ENCODE measurements at places on chromosomes 7 and 10.

GRCh38 chr10:49752584-49752983, 9.5 kb downstream of the OGDHL start:
- DNase-seq, result no peak

GRCh38 chr10:5400468-5401240, 4.0 kb downstream of the TUBAL3 start:
- no peak for DNase-seq

DNA sequence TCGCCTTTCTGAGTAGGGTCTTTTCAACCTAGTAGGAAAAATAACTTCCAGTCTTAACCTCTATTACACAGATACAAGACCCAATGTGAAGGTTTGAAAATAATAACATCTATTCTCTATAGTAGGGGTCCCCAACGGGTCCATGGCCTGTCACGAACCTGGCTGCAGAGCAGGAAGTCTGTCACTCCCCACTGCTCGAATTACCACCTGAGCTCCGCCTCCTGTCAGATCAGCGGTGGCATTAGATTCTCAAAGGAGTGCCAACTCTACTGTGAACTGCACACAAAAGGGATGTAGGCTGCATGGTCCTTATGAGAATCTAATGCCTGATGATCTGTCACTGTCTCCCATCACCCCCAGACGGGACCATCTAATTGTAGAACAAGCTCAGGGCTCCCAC, 7.4 kb downstream of the YWHAG start:
- no peak for DNase-seq

- DNase-seq, result no peak
Observed at GRCh38 chr7:137932881-137933269, 69.0 kb downstream of the CREB3L2 start.

DNA sequence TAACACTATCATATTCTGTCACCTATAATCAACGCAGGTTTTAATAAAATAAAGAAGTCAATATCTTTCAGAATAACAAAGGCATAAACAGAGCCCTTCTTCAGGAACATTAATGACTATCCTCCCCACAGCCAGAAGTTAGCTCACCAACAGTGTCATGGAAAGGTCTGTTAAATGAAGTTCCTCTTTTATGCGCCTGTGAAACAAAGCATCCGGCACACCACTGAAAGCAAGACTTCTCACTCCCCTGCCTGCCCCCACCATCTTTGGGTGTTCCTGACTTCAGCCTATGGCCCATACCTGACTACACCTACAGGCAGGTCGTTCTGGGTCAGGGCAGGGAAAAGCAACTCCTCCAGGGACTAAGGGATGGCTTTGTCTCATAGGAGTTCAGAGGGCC, 205.4 kb downstream of the FANK1 start:
- no peak for DNase-seq

GRCh38 chr7:50957431-50957830, 174.7 kb upstream of the GRB10 start:
- DNase-seq, result no peak

GRCh38 chr7:52715701-52716100, 319.7 kb upstream of the POM121L12 start:
- no peak for DNase-seq

- no peak for DNase-seq
Observed at GRCh38 chr7:82172017-82172416, 271.6 kb downstream of the CACNA2D1 start.

DNA sequence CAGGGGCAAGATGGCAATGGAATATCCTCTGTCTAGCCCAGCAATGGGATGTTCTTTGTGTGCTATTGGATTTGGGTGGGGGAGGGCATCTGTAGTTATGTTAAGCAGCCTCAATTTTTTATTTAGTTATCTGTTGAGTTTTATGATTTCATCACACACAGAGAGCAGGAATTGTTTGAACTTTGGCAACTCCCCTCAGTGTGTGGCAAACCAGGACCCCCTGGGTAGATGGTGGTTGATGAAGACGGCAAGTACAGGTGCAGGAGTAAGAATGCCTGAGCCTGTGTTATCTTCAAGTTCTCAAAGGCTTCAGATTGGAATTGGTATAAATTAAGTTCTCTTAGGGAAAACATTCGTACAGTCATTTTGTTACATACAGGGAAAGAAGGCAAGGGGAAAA, 142.4 kb upstream of the SAMD8 start:
- no peak for DNase-seq

- DNase-seq, result peak; percentile 55
Observed at GRCh38 chr7:140683657-140684056, 10.9 kb downstream of the ADCK2 start.

- DNase-seq, result no peak
Observed at GRCh38 chr7:80154656-80155333, 20.2 kb downstream of the GNAI1 start.

DNA sequence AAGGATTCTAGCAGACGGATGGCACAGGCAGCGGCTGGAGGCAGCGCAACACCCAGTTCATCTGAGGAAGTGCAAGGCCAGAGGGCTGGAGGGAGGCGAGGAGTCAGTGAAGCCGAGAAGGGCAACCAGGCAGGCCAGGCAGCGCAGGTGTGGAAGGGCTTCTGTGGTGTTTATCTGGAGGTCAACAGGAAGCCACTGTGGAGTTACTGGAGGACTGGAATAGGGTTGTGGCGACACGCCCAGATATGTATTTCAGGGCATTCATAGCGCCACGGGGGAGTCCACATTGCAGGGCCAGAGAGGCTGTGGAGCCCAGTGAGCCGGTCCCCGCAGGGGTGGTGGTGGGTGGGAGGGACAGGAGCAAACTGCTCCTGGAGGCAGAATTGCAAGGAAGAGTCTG, 150.6 kb downstream of the CDH23 start:
- DNase-seq, result no peak

DNA sequence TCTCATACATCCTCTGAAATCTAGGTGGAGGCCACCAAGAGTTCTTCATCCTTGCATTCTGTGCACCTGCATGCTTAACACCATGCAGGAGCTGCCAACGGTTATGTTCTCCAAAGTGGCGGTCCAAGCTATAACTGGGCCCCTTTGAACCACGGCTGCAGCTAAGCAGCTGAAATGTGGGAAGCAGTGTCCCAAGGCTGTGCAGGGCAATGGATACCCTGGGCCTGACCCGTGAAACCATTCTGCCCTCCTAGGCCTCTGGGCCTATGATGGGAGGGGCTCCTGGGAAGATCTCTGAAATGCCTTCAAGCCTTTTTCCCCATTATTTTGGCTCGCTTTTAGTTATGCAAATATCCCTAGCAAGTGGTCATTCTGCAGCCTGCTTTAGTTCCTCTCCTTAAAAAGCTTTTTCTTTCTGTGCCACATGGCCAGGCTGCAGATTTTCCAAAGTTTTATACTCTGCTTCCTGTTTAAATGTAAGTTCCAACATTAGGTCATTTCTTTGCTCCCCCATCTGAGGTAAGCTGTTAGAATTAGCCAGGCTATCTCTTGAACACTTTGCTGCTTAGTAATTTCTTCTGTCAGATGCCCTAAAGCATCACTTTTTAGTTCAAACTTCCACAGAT, 7.7 kb upstream of the GTPBP4 start:
- no peak for DNase-seq

DNA sequence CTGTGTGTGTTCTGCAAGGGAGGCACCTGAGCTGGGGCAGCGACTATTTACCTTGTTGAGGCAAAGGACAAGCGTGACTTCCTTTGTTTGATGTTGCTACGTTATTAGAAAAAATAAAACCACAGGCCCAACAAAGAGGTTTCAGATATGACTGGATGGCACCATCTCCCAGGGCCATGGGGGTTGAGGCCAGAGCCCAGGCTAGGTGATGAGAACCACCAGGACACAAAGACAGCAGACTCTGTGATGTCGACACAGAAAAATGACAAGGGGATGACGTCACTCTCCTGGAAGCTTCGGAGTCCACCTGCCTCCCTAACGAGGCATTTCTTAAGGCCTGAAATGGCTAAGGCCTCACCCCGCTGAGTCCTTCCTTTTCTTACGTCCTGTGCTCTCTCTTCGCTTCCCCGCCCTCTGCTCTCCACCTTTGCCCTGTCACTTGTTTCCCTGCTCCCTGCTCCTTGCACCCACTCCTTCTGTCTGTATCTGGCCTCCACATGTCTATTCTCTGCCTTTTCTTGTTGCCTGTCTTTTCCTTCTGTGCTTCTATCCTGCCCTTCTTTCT, 83.0 kb upstream of the ADRB1 start:
- no peak for DNase-seq

GRCh38 chr10:6737080-6737641, 157.1 kb upstream of the PRKCQ start:
- no peak for DNase-seq

DNA sequence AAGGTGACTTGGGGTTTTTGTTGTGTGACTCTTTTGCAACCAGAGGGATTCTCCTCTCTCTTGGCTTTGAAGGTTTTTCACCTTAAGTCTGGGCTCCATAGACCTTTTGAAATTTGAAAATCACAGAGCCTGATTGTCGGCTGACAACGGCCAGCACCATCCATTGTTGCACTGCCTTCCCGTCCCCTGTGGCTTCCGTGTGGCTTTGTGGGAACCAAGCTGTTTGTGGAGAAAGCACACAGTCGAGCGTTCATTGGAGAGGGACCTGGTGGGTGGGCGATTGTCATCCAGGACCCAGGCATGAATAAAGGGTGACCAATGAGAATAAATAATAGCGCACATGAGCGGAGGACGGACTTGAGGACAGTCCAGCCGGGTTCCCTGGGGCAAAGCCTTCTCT, 7.4 kb upstream of the RAMP3 start:
- DNase-seq, result no peak

DNA sequence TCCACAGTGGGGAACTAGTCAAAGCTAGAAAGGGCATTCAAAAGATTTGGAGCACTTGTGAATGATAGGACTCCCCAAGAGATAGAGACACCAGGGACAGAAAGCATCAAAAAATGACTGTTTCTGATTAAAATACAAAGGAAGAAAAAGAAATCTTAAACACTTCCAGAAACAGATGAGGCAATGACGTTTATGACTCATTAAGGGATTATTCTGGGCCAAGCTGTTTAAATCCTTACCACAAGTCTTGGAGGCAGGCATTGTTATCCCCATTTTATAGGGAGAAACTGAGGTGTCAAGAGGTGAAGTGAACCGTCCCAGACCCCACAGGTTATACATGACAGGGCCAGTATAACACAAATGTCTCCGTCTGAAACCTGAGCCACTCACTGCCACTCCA, 68.3 kb upstream of the AMPH start:
- no peak for DNase-seq

DNA sequence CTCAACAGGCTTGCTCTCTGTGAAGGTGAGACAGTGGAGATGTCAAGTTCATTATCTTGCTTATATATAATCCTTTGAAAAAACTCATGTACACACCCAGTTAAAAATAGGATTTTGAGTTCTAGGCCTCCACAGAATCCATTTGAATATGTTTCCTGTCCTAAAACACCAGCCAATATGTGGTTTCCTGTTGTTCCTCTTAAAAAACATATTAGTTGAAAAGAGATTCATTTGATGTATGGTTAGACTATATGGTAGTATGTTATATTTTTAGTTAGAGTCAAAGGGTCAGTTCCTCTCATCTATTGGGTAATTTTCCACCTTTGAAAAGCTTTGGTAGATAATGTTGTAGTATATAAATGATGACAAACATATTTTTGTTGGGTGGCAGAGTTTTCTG, 16.0 kb downstream of the PPP1R9A start:
- DNase-seq, result no peak

- peak; percentile 82 for DNase-seq
Observed at GRCh38 chr7:116528008-116528789, 3.4 kb downstream of the CAV1 start.

DNA sequence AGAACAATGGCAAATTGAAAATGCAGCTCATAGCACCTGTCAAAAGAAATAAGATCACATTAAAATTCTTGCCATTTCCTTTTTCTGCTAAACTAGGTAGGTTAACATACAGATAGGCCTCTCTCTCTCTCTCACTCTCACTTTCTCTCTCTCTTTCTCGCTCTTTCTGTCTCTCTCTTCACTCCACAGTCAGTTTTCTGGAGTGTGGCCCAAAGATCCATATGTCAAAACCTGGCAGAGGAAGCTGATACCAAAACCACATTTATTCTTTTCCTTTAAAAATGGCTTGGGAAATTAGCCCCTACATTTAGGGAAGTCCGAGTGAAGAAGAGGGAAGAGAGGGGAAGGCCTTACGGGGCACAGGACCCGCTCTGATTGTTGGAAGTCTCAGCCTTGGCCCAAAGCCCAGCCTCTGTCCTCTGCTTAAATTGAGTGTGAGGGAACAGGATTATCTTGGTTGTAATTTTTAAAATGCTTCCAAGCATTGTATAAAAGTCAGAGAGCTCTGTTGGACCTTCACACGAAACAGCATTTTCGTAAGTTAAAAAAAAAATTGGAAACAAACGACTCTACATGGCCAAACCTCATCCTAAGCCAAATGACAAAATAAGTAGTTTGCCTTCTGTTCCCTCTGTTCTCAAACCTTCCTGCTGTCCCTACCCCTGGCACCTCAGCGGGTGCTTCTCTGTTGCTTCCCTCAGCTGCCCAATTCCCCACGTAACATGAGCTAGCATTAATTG, 83.2 kb downstream of the FRMD4A start:
- no peak for DNase-seq

DNA sequence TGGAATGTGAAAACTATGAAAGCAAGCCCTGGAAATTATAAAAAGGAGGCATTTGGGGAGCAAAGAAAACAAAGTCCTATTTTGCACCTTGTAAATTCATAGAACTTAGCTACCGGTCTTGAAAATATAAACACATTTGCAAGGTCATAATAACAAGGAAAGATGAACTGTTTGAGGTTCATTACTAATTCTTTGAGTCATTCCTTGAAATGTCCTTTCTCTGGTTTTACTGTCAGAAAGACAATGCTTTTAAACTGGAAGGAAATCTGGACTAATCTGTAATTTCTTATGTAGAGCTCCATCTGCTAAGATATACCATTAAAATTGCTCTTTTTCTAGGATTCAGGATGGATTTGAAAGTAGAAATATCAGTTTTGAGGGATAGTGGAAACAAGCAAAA, 1.4 kb downstream of the ERLIN1 start:
- no peak for DNase-seq

DNA sequence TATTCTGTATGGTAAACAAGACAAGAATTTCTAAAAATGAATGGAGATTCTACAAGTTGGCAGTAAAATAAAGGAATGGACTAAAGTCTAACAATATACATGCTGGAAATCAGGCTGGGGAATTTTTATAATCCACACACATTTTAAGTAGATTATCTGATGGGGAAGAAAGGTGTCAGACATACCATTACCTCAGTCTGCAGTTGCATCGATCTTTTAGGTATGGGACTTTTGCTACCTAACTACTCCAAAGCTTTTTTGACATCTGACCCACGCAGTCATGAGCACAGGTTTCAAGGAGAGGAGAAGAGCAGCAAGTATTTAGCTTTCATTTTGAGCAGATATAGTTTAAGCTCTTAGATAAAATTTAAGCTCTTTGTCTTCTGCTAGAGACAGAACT, 113.0 kb downstream of the ZNF438 start:
- no peak for DNase-seq

- no peak for DNase-seq
Observed at GRCh38 chr7:120023494-120024167, 249.3 kb upstream of the KCND2 start.

DNA sequence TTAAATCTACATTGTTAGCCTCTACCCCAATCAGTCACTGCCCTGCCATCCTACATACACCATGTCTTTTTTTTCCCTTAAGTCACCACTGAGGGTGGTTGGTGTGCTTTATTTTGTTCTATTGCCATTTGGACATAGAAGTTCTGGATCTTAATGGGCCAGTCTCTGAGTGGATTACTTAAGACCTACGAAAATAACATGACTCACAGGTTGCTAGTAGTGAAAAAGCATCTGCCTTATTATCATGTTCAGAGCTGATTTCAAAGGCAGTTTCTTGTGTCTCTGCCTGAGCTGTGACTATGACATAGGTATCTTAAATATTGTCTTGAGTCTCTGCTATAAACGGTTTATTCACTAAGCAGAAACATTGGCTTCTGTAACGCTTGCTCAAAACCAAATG, 410.8 kb downstream of the MDFIC start:
- DNase-seq, result no peak

Measured in coronary artery (tissue), 2 donors.